ENCODE measurements at places on chromosomes 6 and 20.
A peak's percentile ranks its signal among the peaks of the same experiment; 100 is the strongest.

- no peak for DNase-seq
Measured at GRCh38 chr6:159267165-159267564, 98.0 kb downstream of the FNDC1 start.

- no peak for DNase-seq
Measured at GRCh38 chr6:158283304-158283980, 28.8 kb upstream of the TULP4 start.

DNA sequence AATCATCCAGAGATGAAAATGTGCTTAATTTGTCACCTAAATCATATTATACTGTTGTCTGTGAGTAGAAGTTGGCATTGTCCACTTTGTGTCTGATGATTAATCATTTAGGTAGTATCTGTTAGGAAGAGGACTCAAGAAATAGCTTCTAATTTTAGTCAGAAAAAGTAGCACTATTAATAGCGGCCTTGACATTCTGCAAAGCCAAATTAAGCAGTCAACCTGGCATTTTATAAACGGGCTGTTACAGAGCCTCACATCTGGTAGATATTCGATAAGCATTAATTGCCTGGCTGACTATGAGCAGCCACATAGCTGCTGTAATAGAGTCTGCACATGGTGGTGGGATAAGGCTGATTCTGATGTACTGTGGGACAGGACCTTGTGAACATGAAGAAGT lies 99.5 kb downstream of the KLHL32 start:
- DNase-seq: no peak

DNA sequence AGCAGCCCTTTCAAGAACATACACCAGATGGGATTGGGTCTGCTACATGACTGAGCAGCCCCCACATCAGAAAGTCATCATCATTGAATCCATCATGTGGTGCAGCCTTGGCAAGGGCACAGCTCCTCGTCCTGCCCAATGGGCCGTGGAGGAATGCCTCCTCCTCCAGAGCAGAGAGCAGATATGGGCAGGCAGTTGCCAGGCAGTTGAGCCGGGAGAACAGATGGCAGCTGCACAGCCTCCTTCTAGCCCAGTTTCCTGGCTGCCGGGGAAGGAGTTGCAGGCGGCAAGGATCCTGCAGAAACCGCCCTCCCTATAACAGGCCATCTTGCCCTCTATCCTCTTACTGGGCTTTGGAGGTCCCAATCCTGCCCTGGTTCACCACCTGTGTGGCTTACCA lies 11.9 kb upstream of the ZFAND3 start:
- no peak for DNase-seq

DNA sequence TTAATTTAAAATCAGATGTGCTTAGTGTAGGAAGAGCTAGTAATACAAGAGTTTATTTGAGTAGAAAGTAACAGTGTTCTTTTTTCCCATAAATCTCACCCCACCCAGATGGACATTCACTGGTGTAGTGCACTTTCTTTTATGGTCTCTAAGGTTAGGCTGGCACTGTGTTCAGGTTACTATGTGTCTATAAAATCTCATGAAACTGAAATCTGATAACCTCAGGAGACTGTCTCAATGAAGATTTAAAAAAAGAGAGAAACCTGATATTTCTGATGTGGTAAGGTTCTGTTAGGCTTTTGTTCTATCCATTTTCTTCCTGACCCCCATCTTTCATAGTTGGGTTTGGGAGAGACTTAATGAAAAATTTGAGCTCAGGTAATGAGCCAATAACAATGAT lies 101.2 kb upstream of the CLVS2 start:
- DNase-seq: no peak

- peak; percentile 57 for DNase-seq
Measured at GRCh38 chr6:113414511-113414910, 442.6 kb upstream of the MARCKS start.

GRCh38 chr6:131643855-131644460 lies 6.9 kb downstream of the ENPP3 start:
- no peak for DNase-seq

DNA sequence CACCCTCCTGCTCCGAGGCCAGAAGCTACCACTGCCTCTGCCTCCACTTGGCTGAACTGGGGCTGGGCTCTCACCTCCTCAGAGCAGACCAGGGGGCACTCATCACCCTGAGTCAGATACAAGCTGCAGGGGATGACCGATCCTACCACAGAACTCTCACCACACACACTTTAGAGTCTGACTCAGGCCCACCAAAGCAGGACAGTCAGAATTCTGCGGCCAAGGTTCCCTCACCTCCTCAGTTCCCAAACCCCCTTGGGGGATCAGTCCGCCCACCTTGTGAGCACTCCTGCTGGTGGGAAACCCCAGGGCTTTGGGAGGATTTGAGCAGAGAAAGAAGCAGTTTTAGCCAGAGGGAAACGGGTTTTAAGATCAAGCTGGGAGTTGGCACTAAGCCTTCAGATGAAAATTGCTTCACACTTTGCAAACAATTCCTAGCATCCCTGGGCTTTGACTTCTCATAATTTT lies 587.8 kb upstream of the JAG1 start:
- DNase-seq: no peak

GRCh38 chr6:42295181-42295580 lies 77.5 kb upstream of the MRPS10 start:
- DNase-seq: no peak

DNA sequence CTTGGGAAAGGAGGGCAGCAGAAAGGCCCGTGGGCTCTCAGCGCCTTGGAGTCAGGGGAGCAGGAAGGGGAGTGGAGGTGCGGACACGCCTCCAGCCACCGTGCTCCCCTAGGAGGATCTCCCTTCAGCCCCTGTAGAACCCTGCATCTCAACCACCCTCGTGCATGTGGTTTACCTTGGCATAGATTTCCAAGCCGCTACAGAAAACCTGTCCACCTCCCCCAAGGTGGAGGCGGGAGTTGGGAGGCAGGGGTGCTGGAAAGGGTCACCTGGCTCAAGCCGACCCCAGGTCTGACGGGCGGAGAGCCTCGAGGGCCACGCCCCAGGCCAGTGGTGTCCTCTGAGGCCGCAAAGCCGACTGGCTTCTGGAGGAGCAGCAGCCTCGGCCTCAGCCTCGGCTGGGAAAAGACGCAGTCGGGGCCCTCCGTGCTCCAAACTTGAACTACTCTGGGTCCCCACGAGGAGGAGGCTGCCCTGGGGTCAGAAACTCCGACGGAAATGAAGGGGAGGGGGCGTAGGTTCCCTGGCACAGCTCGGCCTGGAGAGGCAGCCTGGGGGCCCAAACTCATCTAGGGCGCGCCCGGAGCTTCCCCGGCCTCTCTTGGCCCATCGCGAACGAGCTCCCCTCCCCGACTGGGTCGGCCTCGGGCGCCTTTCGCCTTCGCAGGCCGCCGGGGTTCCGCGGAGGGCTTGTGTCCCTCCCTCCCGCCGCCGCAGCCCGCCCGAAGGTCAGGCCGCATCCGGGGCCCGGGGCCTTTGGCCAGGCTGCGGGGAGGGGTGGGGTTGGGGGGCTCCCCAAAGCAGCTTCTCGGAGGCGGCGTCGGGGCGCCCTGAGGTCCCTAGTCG lies 6.3 kb upstream of the FOXF2 start:
- DNase-seq: no peak

DNA sequence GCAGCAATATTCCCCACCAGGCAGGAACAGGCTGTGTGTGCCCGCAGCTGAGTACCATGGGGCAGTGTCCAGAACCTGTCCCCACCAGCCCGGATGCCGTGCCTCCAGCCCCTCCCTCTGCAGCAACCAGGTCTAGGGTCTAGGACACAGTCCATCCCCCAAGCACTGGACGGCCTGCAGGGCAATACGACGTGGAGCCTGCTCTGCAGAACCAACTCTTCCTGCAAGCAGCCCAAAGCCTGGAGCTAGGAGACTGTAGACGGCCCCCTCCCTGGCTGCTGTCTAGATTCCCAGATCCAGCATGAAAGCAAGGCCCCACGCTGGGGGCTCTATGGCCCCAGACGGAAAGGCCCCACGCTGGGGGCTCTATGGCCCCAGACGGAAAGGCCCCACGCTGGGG lies 128.2 kb upstream of the AFDN start:
- no peak for DNase-seq

- DNase-seq: no peak
Measured at GRCh38 chr20:61966492-61967244, 99.0 kb downstream of the TAF4 start.

DNA sequence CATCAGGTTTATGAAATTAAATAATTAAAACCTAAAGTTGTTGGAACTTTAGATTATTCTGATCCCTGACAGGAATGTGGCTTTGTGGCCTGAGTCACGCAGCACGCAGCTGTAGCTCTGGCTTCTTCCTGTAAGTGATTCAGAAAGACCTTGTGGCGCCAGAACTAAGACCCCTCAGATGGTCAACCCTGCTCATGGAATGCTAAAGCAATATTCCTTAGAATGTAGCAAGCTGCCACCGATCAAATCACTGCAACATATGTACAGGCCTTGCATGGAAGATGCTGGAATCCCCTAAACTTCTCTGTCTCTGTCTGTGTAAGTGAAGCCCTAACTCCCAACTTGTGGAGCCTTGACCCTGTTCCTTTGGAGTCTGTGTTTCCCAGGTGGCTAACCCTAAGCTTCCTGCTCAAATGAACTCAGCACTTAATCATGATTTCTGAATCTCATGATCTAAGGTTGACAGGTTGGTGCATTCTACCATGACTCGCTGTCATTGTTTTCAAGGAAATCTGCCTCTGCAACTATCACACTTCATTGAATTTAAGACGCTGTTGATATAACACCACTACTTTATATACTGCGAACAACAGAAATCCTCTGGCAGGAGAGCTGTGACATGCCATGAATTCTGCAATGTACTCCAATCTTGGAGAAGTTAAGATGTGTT lies 111.2 kb upstream of the CST7 start:
- DNase-seq: no peak

- peak; percentile 92 for DNase-seq
Measured at GRCh38 chr6:111591370-111591900, 14.2 kb downstream of the TRAF3IP2 start.

DNA sequence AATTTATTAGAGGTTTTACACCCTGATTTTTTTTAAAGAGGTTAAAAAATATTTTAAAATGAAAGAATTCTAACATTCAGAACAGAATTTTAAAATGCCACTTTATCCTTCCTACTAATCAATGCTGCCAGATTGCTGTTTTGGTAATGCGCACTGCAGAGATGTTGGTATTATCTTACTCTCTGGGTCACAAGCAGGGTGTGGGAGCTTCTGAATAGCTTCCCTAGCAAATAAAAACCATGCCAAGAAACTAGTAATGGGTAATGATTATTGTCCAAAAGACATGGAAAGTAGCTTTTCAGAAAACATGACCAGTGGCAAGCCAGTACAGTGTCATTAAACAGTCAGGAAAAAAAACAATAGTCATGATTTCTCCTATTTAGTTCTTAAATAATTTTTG lies 205.4 kb downstream of the TPBG start:
- DNase-seq: no peak

- no peak for DNase-seq
Measured at GRCh38 chr20:9877932-9878495, 39.1 kb upstream of the PAK5 start.

DNA sequence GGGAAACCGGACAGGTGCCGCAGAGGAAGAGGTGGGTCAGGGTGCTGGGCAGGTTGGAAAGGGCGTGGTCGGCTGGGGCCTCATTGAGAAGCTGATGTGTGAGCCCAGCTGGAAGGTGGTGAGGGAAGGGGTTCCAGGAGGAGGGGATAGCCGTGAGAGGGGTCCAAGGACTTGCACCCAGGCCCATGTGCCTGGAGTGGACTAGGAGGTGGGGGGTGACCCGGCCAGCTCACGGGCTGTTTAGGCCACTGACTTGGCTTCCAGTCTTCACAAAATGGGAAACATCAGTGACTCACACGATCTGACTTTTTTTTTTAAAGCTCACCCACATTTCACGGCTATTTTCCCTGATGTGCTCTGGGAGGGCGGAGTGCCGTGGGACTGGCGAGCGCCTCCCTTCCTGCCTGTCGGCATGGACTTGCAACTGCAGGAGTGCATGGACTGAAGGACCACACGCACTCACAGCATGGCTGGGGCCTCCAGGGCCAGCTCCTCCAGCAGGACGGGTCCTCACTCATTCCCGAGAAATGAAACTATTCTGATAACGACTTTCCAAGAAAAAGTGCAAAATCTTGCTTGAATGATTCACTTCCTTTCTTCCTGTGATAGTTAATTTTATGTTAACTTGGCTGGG lies 13.5 kb upstream of the PDE10A start:
- no peak for DNase-seq

GRCh38 chr6:50145125-50145524 lies 95.4 kb upstream of the DEFB112 start:
- no peak for DNase-seq

- no peak for DNase-seq
Measured at GRCh38 chr6:20173833-20174792, 38.2 kb downstream of the MBOAT1 start.

- DNase-seq: no peak
Measured at GRCh38 chr6:96016334-96017069, 728 bp downstream of the FUT9 start.
